ENCODE measurements at places on chromosomes 3 and 15.

GRCh38 chr15:83991163-83991562 lies 244.4 kb upstream of the GOLGA6L4 start:
- DNase-seq, result no peak

DNA sequence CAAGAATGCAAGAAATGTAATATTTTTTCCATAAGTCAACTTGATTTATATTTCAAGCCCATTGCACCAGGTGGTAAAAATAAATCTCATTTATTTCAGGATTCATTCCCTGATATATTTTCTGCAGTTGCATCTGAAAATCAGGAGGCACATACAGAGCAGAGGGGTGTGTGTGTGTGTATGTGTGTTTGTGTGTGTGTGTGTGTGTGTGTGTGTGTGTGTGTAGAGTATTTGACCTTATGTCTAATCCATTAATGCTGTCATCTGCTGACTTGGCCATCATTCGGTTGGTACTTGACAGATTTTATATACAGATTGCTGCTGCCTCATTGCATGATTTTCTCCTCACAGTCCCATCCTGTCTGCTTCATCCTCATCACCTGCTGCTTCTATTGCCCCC lies 118.5 kb downstream of the SERPINI1 start:
- no peak for DNase-seq

DNA sequence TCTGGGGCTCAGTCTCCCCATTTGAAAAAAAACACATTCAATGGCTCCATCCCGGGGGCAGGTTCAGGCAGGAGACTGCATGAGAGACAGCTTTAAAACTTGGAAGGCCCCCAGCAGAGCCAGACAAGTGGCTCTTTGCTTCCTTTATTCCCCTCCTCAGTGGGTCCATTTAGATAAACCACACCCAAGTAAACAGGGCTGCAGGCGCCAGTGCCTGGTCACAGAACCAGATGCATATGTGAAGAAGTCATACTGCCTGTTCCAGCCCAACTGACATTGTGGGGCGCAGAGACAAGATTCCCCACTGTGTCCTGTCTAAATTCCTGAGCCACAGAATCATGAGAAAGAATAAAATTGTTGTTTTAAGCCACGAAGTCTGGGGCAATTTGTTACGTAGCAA lies 9.0 kb downstream of the FBN1 start:
- no peak for DNase-seq

GRCh38 chr3:12479919-12480427 lies 4.3 kb upstream of the TSEN2 start:
- DNase-seq, result no peak

GRCh38 chr15:36175186-36175740 lies 404.2 kb upstream of the CDIN1 start:
- DNase-seq, result no peak

DNA sequence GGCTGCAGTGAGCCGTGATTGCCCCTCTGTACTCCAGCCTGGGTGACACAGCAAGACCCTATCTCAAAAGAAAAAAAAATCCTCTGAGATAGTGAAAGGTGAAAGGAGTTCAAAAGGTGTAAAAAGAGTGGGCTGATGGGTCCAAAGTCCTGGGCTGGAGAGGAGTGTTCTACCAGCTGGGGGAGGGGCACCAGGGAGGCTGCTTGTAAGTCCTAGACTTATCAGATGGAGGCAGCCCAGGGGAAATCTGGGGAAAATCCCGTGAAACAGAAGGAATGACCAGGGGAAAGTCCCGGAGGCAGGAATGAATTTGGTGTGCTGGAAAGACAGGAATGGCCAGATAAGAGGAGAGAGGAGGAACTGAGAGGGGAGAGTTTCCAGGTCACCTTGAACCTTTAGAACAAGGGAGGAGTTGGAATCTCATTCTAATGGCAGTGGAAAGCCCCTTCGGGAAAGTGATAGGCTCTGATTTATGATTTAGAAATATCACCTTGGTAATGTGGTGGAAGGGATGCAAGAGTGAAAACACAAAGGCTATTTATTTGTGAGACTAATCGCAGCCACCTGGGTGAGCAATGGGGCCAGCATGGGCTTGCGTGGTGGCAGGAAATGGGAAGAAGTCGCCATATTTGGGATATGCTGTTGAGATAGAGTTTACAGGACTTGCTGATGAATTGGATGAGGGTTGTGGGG lies 23.4 kb upstream of the PPP4R2 start:
- no peak for DNase-seq

- no peak for DNase-seq
Observed at GRCh38 chr3:73471986-73472787, 152.6 kb downstream of the PDZRN3 start.

DNA sequence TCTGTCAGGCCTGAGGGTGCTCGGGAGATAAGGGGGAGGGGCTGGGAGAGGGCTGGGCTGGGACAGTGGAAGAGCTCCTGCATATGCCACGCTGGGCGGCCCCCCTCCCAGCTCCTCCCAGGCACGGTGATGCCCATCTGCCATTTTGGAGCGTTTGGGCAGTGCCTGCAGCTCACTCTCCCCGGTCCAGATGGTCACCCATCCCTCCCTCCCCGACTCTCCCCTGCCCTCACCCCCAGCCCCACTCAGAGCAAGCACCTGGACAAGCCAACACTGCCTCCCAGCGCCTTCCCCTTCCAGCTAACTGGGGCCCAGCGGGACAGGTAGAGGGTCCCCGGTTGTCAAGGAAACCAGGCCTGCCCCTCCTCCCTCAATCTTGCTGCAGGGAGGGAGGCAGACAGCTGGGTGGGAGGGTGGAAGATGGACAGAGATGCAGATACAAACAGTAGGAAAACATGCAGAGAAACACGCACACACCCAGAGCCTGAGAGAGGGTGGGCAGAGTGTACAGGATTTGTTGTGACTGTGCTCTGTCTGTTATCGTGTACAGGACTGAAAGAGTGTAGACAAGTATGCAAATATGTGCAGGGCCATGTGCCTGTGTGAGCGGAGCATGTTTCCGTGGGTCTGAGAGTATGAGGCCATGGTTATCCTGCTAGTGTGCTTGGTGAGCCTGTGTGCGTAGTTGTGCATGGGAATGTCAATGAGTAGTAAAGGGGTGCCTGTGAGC lies 17.5 kb upstream of the CORO2B start:
- DNase-seq, result no peak

- DNase-seq, result no peak
Observed at GRCh38 chr15:101517504-101517903, 28.0 kb upstream of the PCSK6 start.

DNA sequence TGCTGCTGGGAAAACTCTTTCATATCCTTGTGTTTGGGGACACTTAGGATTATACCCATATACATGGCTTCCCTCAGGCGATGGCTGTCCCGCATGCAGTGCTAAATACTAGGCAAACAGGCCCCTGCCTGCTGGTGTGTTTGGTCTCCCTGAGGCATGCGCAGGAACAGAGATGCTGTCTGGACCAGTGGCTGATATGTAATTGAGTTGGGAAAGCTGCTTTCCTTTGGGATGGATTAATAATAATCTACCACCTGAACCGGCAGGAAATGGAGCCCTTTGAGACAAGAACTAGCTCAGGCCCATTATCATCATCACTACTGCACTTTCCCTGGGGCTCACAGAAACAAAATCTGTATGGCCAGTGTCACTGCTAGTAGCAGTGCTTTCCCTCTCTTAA lies 18.0 kb downstream of the ZDHHC3 start:
- DNase-seq, result no peak

- DNase-seq, result no peak
Observed at GRCh38 chr3:109339714-109340648, 2.6 kb upstream of the DPPA4 start.

DNA sequence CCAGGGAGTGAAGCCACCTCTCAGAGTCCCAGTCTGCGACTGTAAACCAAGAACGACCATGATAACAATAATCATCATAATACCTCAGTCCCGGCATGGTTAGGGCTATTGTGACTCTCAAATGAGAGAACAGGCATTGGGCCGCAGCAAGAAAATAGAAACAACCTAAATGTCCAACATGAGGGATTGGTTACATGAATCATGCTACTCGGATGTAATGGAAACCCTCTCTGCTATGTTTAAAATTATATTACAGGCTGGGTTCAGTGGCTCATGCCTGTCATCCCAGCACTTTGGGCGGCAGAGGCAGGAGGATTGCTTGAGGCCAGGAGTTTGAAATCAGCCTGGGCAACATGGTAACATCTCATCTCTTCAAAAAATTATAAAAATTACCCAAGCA lies 2.8 kb downstream of the CPN2 start:
- no peak for DNase-seq

GRCh38 chr15:100902436-100903167 lies 16.6 kb upstream of the LRRK1 start:
- no peak for DNase-seq

- DNase-seq, result no peak
Observed at GRCh38 chr15:67124111-67124510, 58.7 kb downstream of the SMAD3 start.

DNA sequence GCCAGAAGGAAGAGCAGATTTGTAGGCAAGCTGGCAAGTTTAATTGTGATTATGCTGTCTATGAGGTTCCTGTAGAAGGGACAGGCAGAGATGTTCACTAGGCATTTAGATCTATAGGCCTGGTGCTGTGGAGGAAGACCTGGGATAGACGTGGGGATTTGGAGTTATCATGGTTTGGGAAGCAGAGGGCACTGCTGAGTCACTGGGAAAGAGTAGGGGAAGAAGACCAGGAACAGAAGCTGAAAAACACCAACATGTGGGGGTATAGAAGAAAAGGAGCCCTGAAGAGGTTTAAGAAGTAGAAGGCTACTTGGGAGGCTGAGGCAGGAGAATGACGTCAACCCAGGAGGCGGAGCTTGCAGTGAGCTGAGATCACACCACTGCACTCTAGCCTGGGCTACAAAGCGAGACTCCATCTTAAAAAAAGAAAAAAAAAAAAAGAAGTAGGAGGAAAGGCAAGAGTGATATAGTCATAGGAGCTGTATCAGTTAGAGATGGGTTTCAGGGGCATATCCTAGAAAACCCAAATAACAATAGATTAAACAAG lies 19.3 kb downstream of the GRK7 start:
- no peak for DNase-seq

DNA sequence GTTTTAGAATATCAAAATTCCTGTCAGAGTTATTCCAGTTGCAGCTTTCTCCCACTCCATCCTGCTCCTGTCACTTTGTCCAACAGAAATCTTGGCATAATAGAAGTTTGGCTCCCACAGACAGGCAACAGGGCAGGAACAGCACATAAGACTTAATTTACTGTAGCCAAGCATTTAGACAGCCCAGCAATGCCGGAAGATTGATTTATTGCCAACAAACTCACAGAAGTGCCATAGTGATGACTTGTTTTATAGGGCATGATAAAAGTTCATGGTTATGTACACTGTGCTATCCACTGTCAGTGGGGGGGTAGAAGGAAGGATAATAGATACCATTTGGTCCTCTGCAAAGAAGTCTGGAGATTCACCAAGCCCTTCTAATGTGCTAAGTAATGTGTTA lies 98.3 kb upstream of the CBLB start:
- no peak for DNase-seq

- no peak for DNase-seq
Observed at GRCh38 chr15:74377831-74378766, 10.7 kb upstream of the CYP11A1 start.

- no peak for DNase-seq
Observed at GRCh38 chr3:171718493-171719185, 91.6 kb downstream of the PLD1 start.

DNA sequence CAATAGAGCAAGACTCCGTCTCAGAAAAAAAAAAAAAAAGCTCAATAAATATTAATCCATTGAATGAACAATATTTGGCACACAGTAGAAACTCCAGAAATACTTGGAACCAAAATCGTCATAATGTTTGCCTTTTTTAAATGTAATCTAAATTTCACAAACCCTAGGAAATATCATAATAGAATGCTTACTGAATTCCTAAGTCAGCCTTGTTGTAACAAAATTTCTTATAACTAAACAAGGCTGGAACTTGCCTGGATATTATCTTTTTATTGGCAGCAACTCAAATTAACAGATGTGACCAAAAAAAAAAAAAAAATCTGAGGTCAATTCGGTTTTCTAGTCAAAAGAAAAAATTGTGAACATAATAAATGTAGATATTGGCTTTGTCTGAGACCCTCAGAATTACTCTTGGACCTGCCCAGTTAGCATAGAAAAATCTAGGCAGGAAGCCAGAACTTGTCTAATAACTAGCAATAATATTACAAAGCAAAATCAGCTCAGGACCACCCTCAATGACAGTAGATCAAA lies 33.3 kb downstream of the GABPB1 start:
- no peak for DNase-seq

DNA sequence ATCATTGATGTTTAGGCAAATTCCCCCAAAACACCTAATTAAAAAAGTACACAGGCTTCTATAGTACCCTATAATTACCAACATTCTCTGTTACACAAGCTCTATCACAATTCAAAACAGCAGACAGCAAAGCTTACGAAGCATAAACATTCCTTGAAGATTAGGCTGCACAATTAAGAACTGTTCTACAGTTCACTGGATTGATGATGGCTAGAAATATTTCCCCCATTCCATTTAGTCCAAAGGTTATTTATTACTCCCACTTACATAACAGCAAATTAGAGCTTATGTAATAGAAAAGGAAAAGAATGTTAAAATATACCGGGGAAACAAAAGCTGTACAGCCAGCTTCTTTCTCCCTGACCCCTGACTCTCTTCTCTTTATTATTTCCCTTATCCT lies 49.3 kb downstream of the UACA start:
- DNase-seq, result no peak

DNA sequence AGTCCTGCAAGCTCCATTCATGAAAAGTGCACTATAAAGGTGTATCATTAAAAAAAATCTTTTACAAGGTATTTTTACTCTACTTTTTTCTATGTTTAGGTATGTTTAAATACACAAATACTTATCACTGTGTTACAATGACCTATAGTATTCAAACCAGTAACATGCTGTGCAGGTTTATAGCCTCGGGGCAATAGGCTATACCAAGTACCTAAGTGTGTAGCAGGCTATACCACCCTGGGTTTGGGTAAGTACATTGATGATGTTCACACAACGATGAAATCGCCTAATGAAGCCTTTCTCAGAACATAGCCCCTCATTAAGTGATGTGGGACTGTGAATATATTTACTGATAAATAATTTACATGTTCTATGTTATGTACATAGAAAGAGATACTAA lies 104.6 kb downstream of the ATP1B3 start:
- no peak for DNase-seq

DNA sequence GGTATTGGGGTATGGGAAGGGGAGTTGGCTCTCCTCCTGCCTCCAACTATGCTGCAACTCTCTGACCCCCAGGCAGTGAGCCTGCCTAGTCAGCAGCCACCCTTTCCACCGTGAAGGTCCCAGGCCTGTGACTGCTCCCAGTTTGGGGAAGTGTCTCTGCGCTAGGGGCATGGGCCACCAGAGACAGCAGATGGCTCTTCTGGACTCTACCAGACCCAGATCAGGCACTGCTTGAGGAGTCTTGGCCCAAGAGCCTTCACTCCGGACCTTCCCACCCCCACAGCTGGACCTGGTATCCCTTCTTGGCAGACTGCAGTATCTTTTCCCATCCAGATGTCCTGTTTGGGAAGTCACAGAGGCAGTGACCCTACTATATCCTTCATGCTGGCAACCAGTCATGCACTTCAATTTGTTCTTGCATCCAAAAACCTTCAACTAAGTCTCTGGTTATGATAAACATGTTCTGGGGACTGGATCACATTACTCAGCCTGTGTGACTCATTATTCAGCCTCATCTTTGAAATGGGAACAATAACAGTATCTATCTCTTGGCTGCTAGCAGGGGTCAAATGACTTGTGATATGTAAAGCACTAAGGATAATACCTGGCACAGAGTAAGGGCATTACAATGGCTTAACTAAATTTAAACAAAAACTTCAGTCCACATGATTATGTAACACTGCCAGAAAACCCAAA lies 62.7 kb downstream of the POMGNT2 start:
- DNase-seq, result no peak

Data from anterior cingulate cortex (tissue), 58 donors.